ENCODE measurements at places on chromosomes 5 and 9.

DNA sequence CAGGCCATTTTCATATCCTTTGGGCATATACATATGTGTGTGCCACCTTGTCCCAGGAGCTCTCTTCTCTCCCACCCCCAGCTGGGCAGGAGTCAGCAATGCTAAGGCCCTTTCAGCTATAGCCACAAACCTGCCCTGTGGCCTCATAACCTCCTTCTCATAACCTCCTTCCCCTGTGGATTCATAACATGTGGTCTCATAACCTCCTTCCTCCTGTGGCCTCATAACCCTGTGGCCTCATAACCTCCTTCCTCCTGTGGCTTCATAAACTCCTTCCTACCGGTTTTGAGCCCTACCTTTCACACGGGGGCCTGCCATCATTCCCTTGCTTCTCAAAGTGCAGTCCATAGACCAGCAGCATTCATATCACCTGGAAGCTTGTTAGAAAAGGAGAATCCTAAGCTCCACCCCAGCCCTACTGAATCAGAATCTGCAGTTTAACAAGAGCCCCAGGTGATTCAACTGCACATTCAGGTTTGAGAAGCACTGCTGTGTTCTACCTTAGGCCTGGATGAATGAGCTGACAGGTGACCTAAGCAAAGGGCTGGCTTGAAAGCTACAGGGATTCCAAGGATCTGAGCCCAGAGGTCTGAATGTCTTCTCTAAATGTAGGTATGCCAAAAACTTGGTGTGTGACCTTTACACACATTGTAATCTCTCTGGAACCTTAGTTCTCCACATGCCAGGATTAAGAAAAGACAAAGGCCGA is 41.9 kb upstream of the PLPP6 start:
- DNase-seq, result no peak

DNA sequence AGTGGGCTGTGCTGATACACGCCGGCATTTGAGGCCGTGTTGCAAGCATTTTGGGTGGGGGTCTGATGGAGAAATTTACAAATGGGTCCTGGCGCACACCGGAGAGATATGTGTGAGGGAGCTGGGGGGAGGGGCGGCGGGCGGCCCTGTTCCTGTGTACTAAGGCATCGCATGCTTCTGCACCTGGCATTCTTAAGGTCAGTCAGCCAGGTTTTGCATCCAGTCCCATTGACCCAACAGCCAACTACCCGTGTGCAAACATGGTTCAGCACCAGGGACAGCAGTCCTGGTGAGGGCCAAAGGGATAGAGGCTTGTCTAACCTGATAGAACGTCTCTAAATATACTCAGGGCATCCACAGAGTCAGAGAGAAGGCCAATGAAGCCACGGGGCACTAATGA is 839 bp downstream of the GABRG2 start:
- peak; percentile 60 for DNase-seq

GRCh38 chr9:86734771-86735170 is 212.5 kb downstream of the GAS1 start:
- no peak for DNase-seq

GRCh38 chr5:98898743-98899142 is 30.1 kb downstream of the CHD1 start:
- DNase-seq, result no peak

GRCh38 chr5:115366223-115366622 is 69.8 kb upstream of the CCDC112 start:
- no peak for DNase-seq

DNA sequence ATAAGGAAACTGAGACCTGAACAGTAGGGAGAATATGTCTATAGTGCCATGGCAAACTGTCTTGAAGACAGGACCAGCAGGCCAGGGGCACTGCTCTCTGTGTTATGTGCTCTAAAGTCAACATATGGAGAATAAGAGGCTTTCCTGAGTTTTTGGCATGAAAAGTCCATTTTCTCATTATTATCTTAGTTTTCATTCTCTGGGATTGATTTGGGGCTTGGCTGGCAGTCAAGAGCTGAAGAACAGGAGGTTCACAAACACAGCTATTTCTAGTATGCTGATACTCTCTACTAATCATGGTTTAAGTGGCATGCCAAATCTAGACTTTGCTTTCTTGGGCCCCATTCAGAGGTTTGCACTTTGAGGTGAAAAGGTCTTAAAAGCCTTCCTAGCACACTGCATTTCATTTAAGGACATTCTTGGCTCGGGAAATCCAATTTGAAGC is 404.4 kb downstream of the ZNF608 start:
- DNase-seq, result peak; percentile 90

DNA sequence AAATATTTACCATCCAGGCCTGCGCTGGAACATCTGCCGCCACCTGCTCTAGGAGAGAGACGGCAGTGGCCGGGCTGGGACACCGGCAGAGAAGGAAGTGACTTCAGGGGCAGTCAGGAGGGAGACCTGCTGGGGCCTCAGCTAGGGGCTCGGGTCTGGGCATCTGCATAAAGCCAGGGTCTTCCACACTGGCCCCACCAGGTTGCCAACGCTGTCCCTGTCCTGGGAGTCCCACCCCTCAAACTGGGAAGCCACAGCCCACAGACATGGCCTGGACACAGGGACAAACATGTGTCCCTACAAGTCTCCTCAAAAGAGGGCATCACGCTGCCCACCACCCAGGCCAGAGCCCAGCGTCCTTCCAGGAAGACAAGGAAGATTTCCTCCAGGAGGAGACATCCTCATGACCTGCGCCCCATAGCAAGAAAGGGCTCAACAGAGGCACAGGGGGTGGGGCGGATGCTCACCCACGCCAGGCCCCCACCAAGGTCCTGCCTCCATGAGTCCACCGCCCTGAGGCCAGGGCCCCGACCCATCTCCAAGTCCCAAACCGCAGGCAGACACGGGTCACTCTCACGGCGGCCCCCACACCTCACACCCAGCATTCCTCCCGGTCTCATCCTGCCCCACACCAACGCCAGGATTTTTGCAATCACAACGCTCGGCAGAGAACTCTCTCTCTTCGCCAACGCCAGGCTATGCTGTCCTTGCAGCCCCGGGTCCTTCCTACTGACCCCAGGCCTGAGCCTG is 9.0 kb downstream of the VAV2 start:
- DNase-seq, result no peak

DNA sequence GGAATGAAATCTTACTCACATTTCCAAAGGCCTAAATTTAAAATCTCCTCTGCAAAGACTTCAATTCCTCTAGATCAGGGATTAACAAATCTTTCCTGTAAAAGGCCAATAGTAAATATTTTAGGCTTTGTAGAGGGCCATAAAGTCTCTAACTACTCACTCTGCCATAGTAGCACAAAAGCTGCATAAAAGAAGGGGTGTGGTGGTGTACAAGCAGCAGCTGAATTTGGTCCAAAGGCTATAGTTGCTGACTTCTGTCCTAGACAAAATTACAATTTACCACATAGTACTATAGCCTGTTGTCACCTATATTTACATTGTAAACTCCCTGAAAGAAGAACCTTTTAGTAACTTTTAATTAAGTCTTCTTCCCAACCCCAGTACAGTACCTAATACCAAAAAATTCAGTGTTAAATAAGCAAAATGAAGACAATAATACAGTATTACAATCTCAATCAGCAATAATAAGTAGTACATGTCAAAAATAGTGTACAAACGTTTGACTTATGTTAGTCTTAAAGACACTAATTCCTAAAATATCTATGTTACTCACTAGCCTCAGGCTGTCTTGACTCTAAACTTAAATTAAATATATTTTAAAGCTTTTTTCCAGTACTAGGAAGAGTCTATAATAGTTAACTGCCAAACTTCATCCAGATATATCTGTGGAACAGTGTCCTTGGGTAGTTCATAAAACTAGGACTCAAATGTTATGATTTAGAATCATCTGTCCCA is 6.9 kb downstream of the CETN3 start:
- no peak for DNase-seq

GRCh38 chr5:83991566-83992224 is 271.0 kb upstream of the HAPLN1 start:
- no peak for DNase-seq

- DNase-seq, result no peak
These were observed 929.3 kb upstream of the DMAC1 start for GRCh38 chr9:8728910-8729309.
